ENCODE measurements at places on chromosomes 12 and 14.

DNA sequence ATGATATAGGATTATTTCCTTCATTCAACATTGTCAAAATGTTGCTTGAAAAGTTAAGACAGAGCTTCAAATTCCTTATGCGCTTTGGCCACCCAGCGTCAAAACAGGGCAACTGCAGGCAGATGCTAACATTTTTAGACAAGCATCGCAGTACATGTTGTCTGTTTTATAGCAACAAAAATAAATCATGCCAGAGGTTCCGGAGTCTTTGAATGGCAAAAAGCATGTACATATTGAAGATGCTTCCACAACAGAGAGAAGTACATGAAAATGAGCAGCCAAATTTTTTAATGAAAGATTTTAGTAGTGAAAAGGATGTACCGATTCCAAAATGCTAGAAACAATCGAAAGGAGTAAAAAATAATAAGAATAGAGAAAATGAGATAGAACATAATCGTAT, 49.8 kb upstream of the USP15 start:
- DNase-seq: peak; percentile 55

GRCh38 chr12:124053851-124054250, 80.8 kb downstream of the ZNF664 start:
- peak; percentile 79 for DNase-seq

- no peak for DNase-seq
Observed at GRCh38 chr12:12474471-12474928, 88.2 kb downstream of the DUSP16 start.

GRCh38 chr14:75725481-75725880, 64.4 kb downstream of the TTLL5 start:
- DNase-seq: no peak

DNA sequence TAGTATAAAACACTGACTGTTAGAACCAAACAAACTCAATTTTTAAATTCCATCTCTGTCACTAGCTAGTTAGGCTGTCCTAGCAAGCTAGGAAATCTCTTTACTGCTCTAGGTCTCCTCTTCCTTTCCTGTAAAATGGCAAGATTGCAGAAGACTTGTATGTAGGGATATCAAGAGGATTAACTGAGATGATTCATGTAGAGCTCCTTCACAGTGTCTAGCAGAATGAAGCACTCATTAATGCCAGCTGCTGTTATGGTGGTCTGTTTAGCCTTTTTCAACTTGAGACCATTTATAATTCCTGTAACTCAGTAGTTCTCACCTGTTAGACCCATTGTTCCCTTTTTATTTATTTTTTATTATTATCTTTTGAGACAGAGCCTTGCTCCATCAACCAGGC, 67.8 kb upstream of the KCNH3 start:
- no peak for DNase-seq

DNA sequence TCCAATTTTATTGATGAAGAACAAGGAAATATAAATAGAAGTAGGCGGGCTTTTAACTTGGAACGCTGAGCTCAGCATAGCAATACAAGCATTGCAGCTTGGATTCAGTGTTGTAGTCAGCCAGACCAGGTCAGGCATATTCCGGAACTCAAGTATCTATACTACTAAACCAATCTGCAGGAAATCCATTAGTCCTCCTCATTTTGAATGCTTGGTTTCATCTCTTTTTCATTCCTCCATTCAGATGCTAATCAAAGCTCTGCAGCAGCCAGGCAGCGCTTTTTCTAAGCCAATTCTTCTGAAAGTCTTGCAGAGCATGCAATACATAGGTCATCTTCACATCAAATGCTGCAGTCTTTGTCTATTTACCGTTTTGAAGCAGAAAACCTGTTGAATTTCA, 49.0 kb downstream of the KIF21A start:
- DNase-seq: no peak

- no peak for DNase-seq
Observed at GRCh38 chr12:95185072-95185471, 32.2 kb downstream of the FGD6 start.

- DNase-seq: no peak
Observed at GRCh38 chr14:51630987-51631386, 20.7 kb upstream of the FRMD6 start.

- no peak for DNase-seq
Observed at GRCh38 chr14:101657372-101657771, 96.1 kb downstream of the DIO3 start.
